ENCODE measurements at places on chromosomes 11 and 22.

DNA sequence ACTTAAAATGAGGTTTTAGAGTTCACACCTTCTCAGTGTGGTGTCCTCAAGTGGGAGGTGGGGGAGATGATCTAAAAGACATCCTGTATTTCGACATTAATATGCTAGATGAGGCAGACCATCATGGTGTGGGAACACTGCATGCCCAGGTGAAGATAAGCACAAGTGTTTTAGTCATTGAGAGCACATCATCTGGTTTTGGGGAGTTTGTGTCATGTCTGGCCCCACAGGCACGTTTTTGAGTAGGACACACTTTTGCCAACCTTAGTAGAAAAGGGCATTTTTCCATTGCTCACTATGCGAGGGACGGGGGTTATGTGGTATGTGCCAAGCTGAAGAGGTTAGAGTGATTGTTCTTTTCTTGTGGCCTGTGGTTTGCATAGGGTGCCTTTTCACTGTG, 189.3 kb downstream of the DBX1 start:
- DNase-seq: no peak

GRCh38 chr11:106821826-106822225, 196.4 kb downstream of the GUCY1A2 start:
- no peak for DNase-seq

DNA sequence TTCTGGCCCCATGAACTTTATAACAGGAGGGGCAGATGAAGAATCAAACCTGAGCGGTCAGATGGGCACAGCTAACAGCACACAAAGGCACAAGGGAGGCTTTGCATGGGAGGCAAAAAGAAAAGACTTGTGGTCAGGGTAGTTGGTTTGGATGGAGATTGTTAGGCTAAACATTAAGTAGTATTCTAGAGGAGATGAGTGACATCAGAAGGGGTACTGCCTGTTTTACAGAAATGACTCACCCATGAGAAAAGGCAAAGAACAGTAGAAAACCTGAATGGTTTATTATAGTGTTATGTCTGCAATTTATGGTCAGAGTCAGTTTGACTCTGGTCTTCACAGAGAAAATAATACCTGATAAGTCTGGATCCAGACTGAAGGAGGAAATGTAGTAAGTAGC, 129.8 kb upstream of the KIRREL3 start:
- no peak for DNase-seq

DNA sequence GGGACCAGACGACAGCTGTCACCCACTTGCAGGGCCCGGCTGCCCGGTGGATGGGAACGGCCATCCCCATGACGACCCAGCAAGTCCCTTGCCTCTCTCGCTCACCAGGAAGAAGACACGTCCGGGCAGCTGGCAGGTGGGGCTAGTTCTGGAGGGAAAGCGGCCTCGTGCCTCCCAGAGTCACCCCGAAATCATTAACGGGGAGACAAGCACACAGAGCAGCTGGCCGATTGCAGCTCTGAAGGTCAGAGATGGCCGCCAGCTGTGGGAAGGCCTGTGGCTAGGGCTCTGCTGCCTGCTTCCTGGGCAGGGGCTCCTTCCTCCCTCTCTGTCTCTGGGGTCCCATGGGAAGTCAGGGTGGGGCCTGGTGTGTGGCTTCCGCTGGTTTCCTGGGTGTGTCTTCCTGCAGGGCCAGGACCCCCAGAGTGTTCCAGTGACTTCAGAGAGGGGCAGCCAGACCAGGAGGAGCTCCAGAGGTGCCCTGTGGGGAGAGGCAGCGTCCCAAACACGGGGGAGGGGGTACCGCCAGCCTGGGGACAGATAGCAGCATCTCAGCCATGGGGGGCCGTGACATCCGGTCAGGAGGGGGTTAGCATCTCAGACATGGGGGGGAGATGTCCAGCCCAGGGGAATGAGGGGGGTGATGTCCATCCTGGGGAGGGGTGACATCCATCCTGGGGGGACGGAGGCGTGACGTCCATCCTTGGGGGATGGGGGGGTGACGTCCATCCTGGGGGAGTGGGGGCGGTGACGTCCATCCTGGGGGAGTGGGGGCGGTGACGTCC, 114.9 kb downstream of the KCNQ1 start:
- no peak for DNase-seq

DNA sequence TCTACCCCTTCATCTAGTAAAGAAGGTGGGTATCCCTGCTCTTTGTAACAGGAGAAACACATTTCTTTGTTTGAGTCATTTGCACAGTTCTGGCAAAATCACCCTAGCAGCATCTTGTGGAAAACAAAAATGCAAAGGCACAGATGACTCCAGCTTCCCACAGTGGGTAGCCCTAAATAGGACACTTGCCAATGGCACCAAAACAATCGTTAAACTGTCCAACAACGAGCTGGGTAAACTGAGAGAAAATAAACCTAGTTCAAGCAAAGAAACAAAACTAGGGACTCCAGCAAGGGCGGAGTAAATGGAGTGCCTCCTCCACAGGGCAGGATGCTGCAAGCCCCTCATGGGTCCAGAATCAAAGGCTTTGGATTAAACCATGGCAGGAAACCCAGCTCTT, 239.5 kb downstream of the NTM start:
- DNase-seq: no peak

DNA sequence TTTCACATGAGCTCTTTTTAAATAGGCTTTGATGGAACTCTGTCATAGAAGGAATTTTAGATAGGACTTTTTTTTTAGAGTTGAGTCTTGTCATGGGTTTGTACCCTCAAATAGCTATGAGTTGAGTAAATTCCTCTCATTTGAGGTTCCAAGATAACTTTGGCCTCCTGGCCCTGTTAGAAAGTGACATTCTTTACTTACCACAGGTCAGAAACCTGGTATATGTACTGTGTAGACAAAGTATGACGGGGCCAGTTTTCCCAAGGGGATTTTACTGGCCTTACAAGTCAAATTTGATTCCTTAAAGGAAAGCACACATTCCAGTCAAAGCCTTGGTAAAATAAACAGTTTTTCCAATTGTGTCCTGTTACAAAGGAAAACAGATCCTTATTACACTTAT, 729.3 kb upstream of the LUZP2 start:
- DNase-seq: no peak

DNA sequence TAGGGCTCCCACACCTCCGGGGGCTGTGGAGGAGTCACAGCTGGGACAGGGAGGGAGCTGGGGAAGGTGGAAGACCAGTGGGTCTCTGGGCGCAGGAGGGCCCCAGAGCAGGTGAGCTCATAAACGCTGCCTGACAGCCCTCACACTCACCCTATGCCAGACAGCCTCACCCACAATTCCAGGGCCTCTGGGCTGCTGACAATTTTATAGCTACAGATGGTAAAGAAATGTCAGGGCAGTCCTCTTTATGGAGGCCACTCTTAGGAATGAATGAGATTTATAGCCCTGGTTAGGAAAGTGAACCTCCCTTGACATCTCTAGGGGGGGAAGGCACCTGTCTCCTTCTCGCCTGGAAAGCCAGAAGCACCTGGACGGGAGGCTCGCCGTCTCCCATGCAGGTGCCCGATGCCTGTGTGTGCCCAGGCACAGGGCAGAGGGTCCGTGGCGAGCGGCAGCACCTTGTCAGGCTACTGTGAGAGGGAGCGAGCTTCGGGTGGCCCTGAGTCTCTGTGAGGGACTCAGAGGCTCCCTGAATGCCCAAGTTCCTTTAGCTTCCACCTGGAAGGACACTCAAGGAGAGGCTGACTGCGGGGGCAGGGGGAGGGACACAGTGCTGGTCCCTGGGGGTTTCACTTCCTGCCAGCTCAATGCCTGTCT, 39.9 kb downstream of the IGSF9B start:
- no peak for DNase-seq

- DNase-seq: no peak
Observed at GRCh38 chr11:116826751-116827431, 2.8 kb upstream of the APOC3 start.

DNA sequence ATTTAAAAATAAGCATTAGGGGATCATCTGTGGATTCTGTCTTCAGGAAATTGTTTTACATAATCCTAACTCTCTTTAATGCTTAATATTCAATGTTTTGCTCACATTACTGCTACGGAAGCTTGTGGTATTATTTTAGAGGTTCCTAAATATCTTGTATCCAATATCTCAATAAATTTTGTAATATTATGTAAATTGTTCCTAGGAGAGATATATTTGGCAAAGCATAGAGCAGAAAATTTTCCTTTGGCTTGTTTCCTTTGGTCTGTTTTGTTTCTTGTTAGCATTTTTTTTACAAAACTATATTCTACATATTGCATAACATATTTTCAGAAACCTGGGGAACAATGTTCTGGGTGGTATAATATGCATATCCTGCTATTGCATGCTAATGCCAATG, 144.8 kb downstream of the GRIA4 start:
- DNase-seq: no peak

GRCh38 chr22:50277761-50278160, 7.6 kb upstream of the MAPK11 start:
- DNase-seq: no peak

DNA sequence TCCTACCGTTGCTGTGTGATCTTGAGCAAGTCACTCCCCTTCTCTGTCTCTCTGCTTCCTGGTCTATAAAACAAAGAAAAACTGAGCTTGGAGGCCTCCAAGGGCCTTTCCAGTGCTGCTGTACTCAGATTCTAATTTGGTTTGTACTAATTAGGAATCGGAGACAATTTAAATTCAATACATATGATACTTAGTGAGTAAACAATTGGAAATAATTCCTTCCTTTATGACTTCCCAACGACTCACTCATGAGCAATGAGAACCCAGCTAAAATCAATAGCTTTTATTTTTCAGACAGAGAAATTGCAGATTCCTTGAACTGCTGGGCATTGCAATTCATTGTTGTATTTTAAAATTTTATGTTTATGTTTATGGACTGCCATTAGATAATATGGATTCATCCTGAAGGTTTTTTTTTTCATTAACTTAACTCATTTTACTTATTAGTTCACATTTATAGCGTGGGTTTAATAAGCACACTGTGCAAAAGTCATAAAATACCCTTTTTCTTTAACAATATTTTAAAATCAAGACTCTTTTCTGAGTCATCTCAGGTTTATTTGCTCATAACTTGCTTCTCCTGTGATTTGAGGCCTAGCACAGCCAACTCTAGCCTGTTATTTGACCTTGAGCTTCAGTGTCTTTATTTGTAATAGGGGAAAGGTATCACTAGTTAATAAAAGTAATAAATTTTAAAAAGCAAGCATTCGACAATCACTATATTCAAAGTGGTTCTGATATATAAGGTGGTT, 95.8 kb downstream of the TP53I11 start:
- DNase-seq: no peak

DNA sequence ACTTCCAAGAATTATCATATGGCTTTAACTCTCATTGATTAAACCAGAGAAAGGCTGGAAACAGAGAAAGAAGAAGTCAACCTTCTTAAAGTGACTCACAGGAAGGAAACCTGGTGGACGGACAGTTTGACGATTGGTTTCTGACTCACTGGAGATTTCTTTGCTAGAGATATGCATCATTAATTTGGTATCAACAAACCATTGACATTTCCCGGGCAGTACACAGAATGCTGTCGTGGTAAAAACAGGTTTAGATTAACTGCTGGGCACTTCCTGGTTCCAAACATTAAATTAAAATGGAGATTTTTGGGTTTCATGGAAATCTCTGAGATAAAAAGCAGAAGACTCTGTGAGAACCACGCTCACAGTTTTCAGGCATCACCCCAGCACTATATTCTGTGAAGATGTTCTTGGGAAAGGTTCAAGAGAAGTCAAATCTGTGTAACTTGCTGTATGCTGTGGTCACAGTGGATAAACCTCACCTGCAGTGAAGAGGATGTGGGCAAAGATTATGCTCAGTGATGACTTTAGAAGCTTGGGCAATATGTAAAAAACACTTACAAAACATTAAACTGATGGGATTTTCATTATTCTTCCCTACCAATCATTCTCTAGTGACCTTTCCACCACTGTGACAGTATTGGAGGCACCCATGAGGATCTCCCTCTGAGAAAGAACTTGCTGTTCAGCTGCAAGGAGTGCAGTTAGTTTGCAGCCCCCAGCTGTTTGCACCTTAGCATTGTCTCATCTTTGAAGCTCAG, 61.1 kb upstream of the CD44 start:
- DNase-seq: no peak

GRCh38 chr22:45425531-45426265, 12.2 kb downstream of the RIBC2 start:
- no peak for DNase-seq

GRCh38 chr22:50252082-50253045, 1.3 kb upstream of the HDAC10 start:
- no peak for DNase-seq

DNA sequence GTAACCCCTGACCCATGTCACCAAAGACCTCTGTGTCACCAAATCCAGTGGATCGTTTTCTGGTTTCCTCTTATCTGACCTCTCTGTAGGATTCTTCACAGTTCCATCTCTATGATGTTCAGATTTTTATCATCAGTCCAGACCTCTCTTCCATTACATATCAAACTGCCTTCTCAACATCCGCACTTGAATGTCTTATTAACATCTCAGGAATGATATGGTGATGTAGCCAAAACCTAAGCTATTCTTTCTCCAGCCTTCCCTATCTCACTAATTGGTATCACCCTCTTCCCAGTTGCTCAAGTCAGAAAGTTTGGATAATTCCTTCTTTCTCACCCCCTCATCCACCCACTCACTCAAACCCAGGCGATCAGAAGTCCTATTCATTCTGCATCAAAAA, 13.4 kb downstream of the APLNR start:
- DNase-seq: no peak

DNA sequence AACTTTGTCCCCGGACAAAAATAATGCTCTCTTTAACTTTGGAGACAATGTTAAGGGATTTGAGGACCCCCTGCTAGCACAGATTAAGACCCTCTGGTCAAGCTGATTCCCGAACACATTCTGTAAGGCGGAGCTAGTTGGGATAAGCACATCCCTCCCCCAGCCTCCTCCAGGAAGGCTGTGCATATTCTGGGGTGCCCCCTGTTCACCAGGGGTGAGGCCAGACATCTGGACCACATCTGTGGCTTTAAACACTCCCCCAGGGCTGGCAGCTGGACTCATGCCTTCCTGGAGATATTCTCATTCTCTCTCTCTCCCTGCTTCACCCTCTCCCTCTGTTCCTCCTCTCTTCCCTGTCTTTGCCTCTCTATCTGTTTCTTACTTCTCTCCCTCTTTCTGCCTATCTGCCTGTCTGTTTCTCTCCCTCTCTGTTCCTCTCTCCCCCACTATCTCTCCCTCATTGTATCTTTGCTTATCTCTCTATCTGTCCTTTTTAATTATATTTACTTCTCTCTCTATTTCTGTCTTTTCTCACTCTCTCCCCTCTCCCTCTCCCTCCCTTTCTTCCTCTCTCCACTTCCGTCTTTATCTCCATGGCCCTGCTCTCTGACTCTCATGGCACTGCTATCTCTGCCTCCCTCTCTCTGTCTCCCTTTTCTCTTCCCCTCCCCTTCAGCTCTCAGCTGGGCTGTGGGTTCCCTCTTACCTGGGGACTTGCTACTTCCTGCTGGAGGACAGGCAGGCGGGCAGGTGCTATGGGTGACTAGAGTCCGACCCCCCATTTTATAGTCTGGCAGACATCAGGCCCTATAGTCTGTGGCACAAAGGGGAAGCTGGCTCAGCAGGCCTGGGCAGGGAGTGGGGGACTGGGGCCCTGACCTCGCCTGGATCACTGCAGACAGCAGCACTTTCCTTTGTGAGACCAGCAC, at the start of gene CRYBB1:
CRYBB1 (minus strand) TSS at position 757 of the 929 bp plus-strand sequence. CDS start 1,708 bp downstream, outside the sequence.
- DNase-seq: no peak

- no peak for DNase-seq
Observed at GRCh38 chr11:61343792-61344745, 11.0 kb downstream of the TKFC start.
